ELF-1 (cell line): ENCODE measurements at places on chromosomes 11 and 22.

GRCh38 chr11:44207292-44207691 lies 102.6 kb downstream of the ALX4 start:
- DNase-seq: peak; percentile 70

DNA sequence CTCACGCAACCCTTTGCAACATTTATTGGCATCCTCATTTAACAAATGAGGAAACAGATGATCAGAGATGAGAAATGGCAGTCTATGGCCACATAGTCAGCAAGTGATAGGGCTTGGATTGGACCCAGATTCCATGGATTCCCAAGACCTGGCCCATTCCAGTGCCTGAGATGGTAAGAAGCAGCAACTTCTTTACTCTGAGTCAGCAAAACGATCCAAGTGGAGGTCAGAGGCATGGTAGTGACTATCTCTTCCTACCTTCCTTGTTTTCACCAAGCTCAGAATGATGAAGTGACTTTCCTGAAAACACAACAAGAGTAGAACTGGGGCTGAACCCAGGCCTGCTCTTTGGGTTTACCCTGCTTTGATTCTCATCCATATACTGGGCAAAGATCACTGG lies 293.1 kb downstream of the TENM4 start:
- no peak for DNase-seq

DNA sequence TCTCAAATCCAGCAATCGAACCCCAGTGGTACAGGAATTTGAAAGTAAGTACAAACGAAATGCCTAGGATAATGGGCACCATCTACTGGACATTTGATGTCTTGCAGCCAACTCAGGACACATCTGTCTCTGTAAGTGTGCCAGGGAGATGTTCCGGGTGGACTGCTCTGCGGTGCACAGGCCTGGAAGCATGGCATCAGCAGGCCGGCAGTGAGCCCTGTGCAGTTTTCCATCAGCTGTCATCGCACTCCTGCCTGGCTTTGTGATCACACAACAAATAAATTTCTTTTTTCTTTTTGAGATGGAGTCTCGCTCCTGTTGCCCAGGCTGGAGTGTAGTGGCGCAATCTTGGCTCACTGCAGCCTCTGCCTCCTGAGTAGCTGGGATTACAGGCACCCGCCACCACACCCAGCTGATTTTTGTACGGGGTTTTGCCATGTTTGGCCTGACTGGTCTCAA lies 71.0 kb downstream of the JAM3 start:
- peak; percentile 64 for DNase-seq

DNA sequence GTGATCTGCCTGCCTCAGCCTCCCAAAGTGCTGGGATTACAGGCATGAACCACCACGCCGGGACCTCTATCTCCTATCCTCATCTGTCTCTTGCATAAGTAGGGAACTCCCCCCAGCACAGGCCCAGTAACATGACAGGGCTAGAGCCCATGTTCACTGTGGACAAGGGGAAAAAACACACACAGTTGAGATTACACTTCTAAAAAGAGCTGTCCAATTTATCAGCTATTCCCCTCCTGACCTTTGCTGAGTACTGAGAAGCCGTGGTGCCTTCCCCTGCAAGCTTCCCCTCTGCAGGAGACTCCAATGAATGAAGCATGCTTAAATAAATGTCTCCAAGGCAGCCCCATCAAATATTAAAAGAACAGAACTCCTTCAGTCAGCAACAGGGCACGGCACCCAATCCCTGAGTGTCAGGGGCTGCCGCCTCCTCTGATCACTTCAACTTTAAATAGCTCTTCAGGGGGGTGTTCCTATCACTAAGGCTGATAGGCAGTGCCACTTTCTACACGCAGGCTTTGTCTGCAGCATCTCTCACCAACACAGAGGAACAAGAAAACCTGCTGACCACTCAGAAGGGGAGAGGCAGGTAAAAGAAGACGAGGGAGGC lies 385.5 kb downstream of the OPCML start:
- DNase-seq: no peak

DNA sequence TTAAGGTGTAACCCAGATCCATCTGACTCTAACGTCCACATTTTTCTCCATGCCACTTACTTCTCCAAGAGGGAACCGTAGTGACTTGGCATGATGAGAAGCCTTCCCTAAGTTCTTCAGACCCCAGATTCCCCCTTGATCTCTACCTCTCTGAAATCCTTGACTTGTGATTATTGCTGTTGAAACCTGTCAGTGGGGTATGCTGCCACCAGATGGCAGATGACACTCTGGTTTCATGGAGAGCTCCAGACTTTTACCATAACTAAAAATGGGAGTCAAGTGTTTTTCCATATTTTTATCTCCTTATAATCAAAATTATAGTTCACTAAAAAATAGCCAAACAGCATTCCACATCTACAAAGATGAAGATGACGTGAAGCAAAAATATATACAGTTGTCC lies 504.2 kb downstream of the SOX6 start:
- no peak for DNase-seq

DNA sequence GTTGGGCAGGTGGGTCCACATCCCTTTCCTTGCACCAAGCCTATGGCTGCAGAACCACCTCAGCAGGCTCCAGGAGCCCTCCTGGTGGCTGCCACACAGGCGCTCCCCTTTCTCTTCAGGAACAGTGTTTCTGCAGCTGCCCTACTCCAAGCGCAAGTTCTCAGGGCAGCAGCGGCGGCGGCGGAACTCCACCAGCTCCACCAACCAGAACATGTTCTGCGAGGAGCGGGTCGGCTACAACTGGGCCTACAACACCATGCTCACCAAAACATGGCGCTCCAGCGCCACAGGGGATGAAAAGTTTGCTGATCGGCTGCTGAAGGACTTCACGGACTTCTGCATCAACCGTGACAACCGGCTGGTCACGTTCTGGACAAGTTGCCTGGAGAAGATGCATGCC lies 38.2 kb upstream of the YWHAH start:
- DNase-seq: no peak

DNA sequence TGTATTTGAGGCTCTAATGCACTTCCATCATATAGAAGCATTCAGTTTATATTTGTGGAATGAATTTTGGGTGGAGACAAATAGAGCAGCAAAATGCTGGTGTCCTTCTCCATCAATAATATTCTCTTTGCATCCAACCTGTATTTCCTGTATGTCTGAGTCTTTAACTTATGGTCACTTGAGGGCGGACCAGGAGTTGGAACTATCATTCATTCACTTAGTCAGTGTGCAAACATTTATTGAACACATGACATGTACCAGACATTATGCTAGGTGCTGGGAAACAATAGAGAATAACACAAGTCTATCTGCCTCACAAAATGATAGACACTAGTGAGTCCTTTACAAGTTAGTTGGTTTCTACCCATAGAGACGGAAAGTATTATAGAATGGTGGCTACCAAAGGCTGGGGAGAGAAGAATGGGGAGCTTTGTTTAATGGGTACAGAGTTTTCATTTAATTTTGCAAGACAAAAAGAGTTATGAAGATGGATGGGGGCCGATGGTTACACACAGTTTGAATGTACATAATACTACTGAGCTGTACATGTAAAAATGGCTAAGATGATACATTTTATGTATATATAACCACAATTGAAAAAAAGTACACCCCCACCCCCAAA lies 4.6 kb upstream of the TMEM123 start:
- no peak for DNase-seq

- DNase-seq: no peak
Observed at GRCh38 chr22:32849501-32849900, 48.0 kb downstream of the TIMP3 start.

- no peak for DNase-seq
Observed at GRCh38 chr11:43790444-43790794, 90.2 kb upstream of the ALKBH3 start.

DNA sequence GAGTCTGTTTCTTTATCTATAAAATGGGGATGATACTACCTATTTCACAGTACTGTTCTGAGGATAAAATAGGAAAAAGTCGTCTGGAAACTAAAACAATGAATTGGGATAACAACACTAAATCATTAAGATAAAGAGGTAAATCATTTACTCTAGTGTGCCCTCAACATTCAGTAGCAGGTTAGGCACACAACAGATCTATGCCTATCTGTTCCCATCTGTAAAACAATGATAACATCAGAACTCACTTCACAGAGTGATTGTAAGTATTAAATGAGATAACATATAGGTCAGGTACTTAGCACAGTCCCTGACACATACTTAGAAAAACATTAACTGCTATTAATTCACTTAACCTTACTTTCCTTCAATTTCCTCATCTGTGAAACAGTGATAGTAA lies 36.9 kb downstream of the PAK1 start:
- no peak for DNase-seq

GRCh38 chr11:134572741-134573675 lies 161.0 kb upstream of the B3GAT1 start:
- no peak for DNase-seq

DNA sequence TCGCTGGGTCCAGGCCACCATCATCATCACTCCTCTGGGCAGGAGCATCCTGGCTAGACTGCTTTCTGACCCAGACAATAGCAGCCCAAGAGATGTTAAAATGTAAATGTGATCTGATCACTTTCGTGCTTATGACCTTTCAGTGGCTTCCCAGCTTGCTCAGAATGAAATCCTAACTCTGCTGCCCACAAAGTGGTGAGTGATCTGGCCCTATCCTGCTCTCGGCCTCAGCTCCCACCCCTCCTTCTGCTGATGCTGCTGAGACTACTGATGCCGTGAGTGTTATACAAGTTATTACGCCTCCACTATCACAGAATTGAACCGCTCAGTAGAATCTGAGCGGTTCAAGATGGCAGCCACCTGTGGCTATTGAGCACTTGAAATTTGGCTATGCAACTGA lies 26.2 kb downstream of the ELF5 start:
- DNase-seq: no peak

DNA sequence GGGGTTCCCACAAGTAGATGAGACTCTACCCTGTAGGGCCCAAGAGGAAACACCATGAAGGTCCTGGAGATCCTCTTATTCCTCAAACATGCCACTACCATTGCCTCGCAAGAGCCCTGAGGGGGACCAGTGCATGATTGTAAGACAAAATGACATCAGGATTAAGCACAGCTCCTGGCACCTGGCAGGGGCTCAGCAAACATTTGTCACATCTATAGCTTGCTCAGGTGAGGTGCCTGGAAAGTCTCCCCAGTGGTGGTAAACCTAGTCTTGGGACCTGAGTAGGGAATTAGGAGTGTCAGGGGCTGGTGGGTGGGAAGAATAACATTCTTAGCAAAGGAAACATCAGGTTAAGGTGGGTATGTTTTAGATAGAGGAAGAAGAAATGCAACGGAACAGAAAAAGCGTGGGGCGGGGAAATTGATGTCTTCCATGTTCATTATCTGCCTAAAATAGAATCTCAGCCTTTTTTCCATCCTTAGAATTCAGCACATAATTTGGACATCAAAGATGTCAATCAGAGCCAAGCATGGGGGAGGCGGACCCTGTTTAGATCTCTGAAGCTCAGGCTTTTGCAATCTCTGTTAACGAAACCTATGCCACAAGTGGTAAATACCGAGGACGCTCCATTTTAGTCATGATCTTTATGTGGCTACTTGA lies 924 bp downstream of the YPEL1 start:
- DNase-seq: peak; percentile 15

DNA sequence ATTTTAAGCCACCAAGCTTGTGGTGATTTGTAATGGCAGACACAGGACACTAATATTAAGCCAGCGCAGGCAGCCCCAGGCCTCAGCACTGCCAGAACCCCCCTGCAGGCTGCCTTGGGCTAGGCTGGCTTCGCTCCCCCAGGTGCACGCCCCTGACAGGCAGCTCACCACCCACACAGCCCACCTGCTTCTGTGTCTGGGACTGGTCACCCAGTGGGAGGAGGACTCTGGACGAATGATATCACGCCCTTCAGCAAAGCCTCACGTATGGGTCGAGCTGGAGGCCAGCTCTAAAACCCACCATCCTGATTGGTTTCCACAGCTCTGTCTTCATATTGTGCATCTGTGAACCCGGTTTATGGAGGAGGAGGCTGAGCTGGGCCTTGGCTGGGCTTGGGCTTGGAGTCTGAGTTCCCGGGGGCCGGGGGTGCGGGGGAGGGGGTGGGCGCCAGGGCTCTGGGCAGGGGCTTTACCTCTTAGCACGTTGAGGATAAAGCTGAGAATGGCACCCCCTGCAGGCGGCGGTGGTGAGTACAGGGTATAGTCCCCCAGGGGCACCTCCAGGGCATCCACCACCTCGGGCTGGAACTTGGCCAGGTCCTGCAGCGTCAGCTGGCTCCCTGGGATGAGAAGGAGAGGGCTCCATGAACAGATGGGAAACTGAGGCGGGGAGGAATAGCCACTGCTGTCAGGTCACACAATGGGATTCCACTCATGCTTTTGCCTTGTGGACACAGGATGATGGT lies 13.8 kb downstream of the GGT5 start:
- peak; percentile 80 for DNase-seq

DNA sequence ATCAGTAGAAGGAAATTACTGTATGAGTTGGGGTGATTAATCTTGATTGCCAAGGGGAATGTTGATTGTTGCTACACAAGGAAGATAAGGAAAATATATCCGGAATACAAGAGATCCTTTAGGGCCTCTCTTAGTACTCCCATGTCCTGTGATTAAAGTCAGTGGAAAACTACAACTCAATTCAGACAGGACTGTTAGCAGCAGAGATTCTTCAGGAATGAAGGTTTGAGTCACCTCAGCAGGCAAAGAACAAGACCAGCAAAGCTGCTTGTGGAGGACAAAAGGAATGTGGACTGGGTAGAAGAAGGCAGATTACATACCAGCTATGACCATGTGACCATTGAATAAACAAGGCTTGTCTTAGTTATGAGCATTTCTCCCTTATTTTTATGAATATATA lies 478.2 kb downstream of the BUD13 start:
- DNase-seq: peak; percentile 47

DNA sequence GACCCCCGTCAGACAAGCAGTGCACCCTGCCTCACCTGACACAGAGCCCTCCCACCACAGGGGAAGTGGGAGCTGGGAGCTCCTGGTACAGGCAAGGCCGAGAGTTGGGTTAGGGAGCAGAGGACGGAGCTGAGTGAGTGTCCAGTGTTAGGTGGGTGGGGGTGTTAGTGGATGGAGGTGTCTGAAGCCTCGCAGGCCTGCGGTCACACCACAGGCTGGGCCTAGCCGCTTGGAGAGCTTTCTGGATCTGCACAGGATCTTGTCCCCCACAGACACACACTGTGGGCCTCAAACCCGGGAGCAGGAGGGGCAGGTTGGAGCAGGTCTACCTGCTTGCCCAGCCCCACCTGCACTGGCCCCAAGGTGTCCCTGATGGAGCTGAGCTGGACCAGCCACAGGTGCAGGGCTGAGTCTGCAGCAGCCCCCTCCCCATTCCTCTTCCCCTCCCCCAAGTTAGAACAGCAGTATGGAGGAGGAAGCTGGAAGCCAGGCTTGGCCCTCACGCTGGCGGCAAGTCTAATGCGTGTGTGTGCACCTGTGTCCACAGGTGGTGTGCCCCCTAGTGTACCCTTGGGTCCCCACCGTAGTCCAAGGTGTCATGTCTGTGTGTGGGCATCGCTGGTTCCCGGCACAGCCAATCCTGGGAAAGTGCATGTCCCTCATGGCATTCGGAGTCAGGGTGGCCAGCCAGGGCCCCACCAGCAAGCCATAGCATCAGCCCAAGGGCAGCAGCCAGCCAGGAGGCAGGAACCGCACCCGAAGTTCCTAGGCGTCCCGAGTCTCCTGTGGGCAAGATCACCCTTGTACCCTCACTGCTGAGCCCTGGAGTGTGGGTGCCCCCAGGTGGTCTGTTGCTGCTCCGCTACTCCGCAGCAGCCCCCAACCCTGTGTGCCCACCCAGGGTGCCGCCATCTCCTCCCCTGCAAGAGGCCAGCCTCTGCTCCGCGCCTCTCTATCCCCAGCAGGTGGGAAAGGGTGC lies 2.0 kb upstream of the GATD1 start:
- no peak for DNase-seq

- DNase-seq: no peak
Observed at GRCh38 chr22:49317369-49317768, 510.3 kb downstream of the BRD1 start.
